Cerebellar nuclear complex (tissue), 1 donor: ENCODE measurements at places on chromosomes 7 and 10.
A peak's percentile ranks its signal among the peaks of the same experiment; 100 is the strongest.

DNA sequence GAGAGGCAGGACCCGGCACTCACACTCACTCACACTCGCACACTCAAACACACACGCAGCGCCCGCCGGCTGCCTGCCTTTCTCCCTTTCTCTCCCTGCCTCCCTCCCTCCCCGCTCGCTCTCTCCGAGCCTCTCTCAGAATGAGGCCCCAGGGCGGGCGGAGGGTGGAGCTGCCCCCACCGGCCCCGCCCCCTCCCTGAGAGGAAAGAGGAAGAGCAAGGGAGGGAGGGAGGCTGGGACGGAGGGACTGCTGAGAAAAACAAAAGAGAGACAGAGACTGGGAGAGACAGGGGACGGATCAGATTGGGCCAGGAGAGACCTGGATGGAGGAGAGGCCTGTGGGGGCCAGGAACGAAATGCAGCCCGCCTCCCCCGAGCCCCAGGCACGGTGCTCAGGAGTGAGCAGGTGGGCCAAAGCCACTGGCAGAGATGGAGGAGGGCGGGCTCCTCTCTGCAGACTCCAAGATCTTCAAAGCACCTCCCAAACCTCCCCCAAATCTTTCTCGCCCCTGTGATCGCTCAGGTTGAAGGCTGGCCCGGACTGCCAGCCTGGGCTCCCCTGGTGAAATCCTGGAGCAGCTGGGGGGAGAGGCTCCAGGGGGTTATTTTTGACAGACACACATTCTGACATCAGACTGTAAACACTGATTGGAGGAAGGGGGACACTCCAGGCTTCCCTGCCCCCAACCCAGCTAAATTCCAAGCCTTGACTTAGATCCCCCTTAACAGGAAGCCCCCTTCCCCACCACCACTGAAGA, 5.1 kb downstream of the LDB1 start:
- peak; percentile 78 for DNase-seq

DNA sequence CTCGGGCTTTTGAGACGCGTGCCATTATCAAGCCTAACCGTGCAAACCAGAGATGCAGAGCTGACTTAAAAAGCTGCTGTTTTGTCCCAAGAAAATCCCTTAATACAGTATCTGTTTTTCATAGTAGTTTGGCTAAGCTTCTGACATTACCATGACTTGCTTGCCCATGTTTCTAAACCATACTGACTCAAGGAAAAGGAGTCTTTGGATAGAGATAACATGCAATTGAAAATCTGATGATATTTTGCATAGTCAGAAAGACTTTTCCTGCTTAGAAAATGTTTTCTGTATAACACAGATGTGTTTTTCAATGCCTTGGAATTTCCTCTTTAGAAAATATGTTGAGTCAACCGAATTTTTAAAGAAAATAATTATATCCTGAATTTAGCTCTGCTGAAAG, 21.5 kb upstream of the AKR1E2 start:
- no peak for DNase-seq

DNA sequence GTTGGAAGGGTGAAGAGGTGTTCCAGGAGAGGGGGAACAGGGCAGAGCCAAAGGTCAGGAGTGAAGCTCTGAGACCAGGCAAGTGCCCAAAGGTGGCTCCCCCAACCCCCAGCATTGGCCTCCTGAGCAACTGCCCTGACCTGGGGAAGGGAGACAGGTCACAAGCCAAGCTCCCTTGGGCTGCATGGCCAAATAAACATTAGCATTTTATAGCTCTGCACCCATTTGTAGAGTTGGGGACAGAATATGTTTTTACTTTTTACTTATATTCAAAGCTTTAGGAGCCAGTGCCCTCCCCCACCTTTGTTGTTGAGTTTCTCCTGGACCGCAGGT, 4.0 kb downstream of the UNC5B start:
- no peak for DNase-seq

DNA sequence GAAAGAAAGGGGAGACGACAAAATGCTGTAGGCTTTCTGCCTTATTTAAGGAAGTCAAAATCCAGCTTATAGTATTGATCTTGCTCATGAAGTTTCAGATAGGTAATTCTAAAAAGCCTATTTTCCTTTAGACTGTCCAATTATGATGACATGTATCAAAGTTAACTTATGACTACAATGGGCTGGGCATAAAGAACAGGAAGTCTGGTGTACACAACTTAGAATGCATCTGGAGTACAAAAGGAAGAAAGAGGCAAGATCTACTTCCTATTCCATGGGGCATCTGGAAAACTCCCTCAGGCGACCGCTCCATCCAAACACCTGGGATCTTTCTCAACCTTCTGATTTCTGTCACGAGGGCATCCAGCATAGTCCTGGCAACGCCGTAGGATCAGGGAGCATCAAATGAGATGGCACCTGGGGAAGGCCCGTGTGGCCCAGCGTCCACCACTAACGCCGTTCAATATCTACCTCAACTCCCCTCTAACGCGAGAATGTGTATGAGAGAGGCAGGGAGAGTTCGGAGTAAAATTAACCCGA, 512 bp downstream of the FAM24B start:
- no peak for DNase-seq

GRCh38 chr7:16813232-16813616, 8.4 kb upstream of the AGR2 start:
- no peak for DNase-seq

DNA sequence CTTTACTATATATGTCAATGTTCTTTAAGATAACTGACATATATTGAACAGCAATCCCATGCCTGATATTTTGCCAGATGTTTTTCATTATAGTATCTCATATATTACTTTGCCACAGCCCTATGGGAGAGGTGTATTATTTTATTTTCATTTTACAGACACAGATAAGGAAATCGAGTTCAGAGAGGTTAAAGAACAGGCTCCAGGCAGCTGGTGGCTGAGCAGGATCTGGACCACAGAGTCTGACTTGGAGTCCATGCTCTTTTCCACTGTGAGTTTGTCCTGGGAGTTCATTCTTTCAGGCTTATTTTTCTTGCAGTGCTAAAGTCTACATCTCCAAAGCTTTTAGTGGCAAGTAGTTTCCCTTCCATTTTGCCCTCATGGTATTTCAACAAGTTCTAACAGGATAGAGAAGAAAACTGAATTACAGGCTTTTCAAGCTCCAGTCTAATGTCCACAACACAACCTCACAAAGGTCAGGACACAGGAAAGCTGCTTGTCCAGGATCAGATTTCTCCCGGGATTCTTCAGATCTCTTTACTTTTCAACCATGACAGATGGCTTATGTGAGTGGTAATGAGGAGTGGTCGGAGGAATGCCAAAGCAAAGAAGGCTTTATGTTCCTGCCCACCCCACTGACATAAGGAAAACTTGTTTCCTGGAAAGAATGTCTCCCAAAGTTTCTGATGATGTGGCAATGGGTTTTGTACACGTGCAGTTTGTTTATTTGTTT, 13.1 kb upstream of the SLC35B4 start:
- no peak for DNase-seq

GRCh38 chr10:125543796-125544195, 139.2 kb downstream of the TEX36 start:
- DNase-seq = no peak

- DNase-seq = no peak
These were observed 36.7 kb upstream of the SNX13 start for GRCh38 chr7:17976952-17977351.

GRCh38 chr7:42057331-42057730, 179.7 kb downstream of the GLI3 start:
- no peak for DNase-seq

- DNase-seq = no peak
These were observed 91.0 kb downstream of the ZMIZ1 start for GRCh38 chr10:79159785-79160184.

- no peak for DNase-seq
These were observed 265.2 kb upstream of the LYZL1 start for GRCh38 chr10:29023678-29024077.

- DNase-seq = no peak
These were observed 6.1 kb downstream of the COL1A2 start for GRCh38 chr7:94400643-94401427.

DNA sequence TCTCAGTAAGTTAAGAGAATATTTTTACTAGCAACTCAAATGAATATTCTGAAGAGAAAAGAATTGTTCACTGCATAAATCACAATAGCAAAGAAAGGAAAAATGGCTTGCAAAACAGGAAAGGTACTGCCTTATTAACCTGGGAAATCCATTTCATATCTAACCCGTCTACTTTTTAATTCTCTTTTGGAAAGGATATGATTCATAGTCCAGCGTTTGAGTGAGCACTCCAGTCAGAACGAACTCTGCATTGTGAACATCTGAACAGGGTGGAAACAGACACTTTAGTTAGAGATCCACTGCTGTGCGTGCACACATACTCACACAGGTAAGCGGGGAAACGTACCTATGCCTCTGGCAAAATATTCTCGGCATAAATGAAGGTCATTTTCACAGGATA, 56.8 kb downstream of the PAXIP1 start:
- DNase-seq = no peak

- no peak for DNase-seq
These were observed 13.0 kb downstream of the AIFM2 start for GRCh38 chr10:70119623-70120022.

GRCh38 chr7:50359995-50360925, 55.7 kb downstream of the IKZF1 start:
- DNase-seq = no peak

- DNase-seq = no peak
These were observed 107.3 kb downstream of the HGF start for GRCh38 chr7:81662531-81662930.

GRCh38 chr7:157693521-157694375, 356.9 kb downstream of the DNAJB6 start:
- DNase-seq = no peak

- DNase-seq = no peak
These were observed 168.2 kb downstream of the TNS3 start for GRCh38 chr7:47413526-47414341.

DNA sequence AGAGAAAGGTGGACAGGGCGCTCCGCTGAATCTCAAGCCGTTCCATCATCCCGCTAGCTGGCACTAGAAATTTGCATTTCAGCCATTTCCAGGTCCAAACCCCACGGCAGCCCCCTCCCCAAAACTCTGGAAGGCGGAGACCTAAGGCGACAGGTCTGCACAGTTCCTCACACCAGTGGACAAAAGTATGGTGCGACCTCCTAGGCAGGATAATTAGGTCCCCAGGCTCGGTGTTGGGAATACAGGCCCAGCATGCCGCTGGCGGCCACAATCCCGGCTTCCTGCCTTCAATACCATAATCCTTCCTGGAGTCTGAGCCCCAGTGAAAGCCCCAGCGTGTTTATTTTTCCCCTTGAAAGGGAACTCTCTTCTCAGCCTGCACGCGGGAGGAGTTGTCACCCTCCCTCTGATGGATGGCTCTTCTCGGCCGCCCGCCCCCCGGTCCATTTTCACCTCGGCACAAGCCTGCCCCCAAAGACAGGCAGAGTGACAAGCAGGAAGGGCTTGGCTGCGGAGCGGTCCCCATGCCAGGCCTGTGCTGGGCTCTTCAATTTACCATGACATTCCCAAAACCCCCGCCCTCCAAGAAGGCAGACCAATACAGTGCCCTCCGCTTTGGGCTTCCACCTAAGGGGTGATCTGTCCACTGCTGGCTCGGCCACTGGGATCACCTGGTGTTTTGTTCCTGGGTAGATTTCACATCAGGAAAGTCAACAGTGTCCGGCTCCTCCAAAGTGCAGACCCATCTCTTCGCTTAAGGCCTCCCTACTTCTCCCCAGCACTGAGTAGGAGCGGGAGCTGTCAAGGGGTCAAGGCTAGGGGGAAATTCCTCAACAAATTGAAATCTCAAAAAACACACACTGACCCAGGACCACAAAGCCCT, 2.2 kb downstream of the FGFR2 start:
- DNase-seq = no peak

DNA sequence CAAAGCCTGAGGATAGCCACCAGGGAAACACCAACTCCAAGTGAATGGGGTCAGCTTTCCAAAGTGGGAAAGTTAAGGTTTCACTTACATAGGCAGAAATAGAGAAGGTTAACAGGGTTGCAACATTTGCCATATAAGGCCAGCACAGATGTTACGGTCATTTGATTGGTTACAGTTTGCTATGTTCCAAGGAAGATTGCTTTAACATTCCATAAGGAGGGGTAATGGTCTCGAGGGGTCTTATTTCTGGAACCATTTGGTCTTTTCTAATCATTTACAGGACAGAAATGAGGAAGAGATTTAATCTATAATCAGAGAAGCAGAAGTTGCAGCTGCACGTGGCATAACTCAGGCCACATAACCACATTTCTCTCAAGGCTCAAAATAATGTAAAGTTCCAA, 679.4 kb upstream of the C7orf33 start:
- no peak for DNase-seq

GRCh38 chr10:68489919-68490318, 18.1 kb upstream of the DNA2 start:
- DNase-seq = no peak

- no peak for DNase-seq
These were observed 292.5 kb upstream of the NRP1 start for GRCh38 chr10:33626798-33627466.

GRCh38 chr10:6476989-6477388, 103.1 kb downstream of the PRKCQ start:
- no peak for DNase-seq

- DNase-seq = no peak
These were observed 247.3 kb upstream of the LYZL1 start for GRCh38 chr10:29041616-29042015.

DNA sequence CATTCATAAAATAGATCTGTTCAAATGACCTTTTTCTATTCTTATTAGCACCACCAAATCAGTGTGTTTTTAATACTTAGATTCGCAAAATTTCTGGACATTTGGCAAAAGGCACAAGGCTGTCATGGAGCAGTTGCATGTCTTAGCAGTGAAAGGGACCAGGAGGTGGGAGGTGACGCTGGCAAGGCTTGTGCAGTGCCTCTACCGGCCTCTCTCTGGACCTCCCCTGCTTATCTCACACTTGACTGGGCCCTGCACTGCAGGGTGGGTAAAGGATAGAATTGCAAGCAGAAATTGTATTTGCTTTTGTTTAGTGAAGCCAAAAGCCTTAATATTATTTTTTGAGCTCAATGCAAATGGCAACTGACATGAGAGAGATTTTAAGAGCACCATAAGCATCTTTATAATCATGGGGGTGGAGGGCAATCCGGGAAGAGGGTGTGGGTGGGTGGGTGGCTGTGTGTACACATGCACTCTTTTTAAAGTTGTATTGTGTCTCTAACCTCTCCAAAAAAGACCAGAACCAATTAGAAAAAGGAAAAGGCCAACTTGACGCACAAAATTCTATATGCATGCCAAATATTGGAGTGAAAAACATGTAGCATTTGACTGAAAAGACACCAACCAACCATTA, 106.3 kb downstream of the WNT2 start:
- DNase-seq = no peak

GRCh38 chr7:69934144-69934903, 336.0 kb downstream of the AUTS2 start:
- no peak for DNase-seq

- no peak for DNase-seq
These were observed 151.0 kb upstream of the PRSS1 start for GRCh38 chr7:142598297-142598696.
